ENCODE measurements at places on chromosomes 11 and 22. TPM values are rescaled to one million over a fixed set of nuclear protein-coding genes. Genes with fewer than 3 reads are reported as not detected.

- peak; percentile 66 for DNase-seq
These were observed 607.3 kb upstream of the CADM1 start for GRCh38 chr11:116111546-116111945.

CARNS1 gene
- total RNA-seq = 0.27 TPM

GRCh38 chr11:84922212-84922805, 704.8 kb downstream of the DLG2 start:
- no peak for DNase-seq

GRCh38 chr11:121802542-121802941, 313.5 kb downstream of the BLID start:
- no peak for DNase-seq

PTPN5 gene
- not detected for total RNA-seq

GRCh38 chr11:35714882-35715627, 52.5 kb downstream of the TRIM44 start:
- no peak for DNase-seq

DNA sequence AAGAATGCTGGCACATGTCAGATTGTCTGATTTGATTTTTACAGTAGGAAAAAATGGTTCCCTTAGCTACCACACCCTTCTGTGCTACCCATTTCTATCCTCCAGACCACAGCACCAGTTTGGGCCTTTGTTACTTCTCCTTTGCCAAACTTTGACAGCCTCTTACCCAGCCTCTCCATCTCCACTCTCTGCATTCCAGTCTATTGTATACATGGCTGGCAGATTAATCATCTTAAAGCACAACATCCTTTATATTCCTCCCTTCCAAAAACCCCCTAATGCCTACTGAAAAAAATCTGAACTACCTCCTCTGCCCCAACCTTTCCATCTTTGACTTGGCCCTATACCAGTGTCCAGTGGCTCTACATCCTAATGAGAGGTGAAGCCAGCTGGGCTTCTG, 10.8 kb upstream of the PANX1 start:
- DNase-seq = no peak

DNA sequence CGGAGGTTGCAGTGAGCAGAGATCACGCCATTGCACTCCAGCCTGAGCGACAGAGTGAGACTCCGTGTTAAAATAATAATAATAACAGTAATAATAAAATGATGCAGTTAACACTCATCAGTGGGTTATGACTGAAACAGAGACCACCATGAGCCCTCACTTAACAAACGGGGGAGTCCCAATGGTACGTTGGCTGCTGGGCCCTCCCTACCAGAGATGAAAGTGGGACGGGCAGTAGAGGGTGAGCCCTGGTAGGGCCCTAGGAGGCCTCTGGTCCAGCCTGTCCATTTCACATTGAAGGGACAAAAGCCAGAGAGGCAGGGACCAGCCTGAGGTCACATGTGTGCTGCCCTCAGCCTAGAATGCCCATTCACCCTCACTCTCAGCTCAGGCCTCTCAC, 13.7 kb upstream of the KIAA0930 start:
- no peak for DNase-seq

KDM4E gene
- total RNA-seq = not detected

DNA sequence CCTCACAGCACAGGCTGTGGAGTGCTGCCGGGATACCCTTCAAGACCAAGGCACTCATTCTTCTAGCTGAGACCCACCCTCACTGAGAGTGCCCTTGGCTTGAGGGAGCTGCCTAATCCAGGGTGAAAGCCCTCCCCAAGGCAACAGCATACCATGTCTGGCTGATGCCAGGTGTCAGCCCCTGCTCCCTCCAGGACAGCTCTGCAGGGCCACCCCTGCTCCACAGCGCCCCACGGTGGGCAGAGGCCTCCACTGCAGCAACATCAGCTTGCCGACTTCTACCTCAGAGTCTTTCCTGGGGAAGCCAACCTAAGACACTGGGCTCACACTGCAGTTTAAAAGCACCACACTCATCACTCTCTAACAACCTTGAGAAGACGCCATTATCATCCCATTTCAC, 29.0 kb downstream of the TTLL1 start:
- no peak for DNase-seq

DNA sequence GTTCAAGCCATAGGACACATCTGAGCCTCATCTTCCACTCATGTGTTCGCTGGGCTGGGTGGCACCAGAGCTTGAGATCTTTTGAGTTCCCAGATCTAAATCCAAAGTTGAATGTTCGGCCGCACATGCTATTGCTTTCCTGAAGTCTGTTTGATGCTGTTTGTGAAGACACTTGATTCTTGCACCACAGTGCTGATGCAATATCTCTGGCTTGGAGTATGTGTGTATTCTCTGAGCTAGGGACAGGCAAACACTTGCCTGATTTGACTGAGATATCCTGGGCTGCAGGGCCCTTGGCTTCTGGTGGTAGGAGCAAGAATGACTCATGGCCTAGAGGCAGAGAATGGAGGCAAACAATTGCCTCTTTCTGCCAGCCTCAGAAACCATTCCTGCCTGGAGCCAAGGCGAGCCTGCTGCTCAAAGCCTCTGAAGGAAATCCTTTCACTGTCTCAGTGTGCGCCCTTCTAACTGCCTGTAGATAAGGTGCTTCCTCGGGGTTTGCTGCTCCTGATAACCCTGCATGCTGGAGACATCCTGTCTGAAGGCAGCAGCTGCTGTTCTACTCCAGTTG, 73.0 kb downstream of the CYB5R2 start:
- DNase-seq = no peak

DNA sequence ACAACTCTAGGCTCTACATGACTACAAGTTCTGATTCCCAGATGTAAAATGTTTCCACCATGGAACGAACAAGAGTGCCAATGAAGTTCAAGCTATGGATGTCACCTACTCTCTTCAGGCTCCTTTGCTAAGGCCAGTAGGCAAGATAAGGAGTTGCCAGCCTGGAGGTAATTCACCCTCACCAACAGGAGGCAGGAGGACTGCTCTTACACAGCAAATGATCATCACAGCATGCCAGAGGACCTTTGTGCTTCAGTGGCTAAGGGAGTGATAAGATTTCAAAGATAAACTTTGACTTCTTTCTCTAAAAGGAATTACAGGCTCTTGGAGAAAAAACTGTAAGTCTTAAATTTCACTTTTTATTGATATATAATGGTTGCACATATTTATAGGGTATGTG, 54.1 kb upstream of the SLC36A4 start:
- DNase-seq = no peak

KCNE3 gene
- not detected for total RNA-seq

DNA sequence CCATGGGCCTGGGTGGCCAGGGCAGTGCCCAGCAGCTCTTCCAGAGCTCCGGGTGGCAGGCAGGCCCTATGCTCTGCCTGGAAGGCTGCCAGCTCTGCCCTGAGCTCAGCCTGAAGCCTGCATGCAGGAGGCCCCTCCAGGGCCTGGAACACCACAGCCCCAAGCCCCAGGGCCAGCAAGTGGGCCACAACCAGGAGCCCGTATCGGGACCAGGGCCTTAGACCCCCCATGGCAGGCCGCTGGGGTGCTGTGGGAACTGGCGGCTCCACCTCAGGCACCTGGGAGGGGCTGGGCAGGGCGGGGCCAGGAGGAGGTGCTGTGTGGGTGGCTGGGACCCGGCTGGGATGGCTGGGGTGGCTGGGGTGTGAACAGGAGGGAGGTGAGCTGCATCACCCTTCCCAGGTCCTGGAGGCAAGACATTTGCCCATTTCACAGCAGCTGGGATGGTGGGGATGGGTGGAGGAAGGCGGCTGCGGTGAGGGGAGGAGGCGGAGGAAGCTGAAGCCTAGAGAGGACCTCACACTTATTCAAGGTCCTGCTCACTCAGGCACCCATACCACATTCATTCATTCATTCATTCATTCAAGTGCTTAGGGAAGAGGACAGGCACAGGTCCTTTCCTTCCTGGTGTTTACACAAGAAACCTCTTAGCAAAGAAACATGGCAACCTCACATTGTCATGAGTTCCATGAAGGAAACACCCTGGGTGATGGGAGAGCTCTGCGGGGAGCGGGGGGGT, at the start of gene KCNK7:
Gene KCNK7 (minus strand): TSS at position 258 of the 739 bp plus-strand sequence. CDS start 28 bp downstream, at position 230.
- no peak for DNase-seq

- DNase-seq = no peak
These were observed 16.8 kb downstream of the HSPA8 start for GRCh38 chr11:123045101-123045500.

DNA sequence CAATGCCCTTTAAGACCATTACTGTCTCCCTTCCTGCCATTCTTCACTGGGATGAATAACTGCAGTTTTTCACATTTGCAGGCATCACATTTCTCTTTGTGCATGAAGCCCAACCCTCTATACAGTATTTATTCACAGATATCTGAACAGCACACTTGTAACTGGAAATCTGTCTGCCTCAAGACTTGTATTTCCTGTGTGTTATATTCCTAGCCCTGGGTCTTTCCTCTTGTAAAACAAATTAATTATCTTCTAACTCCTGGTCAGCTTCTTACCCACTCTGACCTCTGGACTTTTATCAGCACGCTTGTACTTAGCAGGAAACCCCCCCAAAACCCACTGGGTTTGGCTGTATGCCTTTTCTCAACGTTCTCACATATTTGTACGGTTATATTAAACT, 2.0 kb downstream of the CSRP3 start:
- no peak for DNase-seq

CBLIF gene
- not detected for total RNA-seq

UFD1 gene
- 72.5 TPM for total RNA-seq

DNA sequence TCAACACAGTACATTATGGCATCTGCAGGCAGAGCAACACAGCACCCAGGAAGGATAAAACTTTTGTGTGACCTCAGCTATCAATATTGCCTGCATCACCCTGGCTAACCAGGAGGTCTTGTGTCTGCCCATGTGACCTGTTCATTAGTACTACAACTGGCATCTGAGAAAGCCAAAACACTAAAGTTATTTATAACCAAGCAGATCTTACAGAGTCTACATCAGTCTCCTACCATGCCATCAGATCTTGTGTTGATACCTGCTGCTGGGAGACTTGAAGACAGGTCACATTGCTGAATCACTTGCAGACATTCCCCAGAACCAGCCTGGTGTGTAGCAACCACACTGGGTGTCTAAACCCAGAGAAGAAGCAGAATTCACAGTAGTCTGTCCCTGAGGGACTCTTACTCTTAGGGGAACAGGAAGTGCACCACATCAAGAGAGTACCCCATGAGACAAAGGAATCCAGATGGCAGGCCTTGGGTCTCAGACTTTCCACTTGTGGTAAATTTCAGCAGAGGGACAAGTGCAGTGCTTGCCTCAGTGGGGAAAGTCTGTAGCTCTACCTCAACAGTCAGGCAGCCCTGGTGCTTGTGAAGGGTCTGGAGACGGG, 7.0 kb downstream of the OR9G1 start:
- no peak for DNase-seq

OR51B4 gene
- total RNA-seq = not detected

OR10D3 gene
- not detected for total RNA-seq

TEX54 gene
- total RNA-seq = not detected

GRCh38 chr11:68010090-68011041, at the start of gene ALDH3B1:
TSS of gene ALDH3B1 (plus strand) at chr11:68010327. CDS start at chr11:68015298, 4,971 bp downstream.
- DNase-seq = peak; percentile 96

RHOD gene
- 9.4 TPM for total RNA-seq

GRCh38 chr11:70174547-70175235, 28.4 kb upstream of the FADD start:
- DNase-seq = no peak

DNA sequence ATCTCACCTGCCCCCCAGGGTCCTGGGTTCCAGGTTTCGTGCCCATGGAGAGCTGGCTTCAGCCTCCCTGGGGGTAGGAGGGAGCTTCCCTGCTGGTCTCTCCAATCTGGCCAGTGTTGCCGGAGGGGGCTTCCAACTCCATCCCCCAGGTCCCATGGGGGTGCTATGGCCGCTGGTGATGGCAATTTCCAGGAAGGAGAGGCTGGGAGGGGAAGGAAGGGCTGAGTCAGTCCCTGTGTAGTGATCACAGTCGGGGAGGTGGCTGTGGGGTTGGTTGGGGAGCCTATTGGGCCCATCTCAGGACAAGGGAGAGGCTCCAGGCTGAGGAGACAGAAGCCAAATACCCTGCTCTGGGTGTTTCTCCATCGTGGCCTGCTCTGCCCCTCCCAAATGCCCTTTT, 5.7 kb upstream of the CDC42EP2 start:
- no peak for DNase-seq

DNA sequence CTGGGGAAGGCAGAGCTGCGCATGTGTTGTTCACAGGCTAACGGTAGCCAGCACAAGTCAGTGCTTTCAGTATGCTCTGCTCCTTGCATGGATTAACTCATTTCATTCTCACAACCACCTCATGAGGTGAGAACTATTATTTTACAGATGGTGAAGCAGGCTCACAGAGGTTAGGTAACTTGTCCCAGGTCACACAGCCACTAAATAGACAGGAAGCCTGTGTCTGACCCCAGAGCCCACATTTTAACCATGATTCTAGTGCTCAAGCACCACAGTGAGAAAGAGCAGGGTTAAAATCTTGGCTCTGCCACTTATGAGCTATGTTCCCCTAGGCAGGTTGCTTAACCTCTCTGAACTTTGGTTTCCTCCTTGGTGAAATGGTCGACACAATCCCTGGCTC, 6.2 kb upstream of the SNX15 start:
- DNase-seq = no peak

DNA sequence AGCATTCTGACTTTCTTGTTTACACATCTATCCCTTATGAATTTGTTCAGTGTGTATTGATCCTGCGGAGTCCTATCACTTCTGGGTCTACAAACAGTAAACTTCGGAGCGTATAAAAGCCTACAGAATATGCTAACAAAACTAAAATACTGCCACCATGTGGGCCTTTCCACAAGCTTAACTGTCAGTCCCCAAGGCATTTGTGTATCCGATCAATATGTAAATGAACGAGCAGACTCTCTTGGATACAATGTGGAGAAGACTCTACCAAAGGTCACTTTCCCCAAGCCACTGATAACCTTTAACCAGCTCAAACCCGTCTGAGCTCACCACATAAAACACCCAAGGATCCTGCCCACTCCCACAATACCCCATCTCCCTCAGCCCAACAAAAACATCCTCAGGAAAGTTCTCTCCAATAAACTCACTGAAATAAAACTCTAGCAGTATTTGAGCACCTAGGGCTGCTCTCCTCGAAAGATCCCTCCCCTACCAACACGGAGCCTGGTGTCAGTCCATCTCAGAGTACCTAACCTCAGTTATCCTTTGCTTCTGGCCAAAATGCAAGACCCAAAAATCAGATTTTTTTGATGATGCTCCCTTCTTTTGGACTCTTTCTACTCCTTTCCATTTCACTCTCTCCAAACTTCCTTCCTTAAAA, 17.8 kb downstream of the ADA2 start:
- no peak for DNase-seq

DNA sequence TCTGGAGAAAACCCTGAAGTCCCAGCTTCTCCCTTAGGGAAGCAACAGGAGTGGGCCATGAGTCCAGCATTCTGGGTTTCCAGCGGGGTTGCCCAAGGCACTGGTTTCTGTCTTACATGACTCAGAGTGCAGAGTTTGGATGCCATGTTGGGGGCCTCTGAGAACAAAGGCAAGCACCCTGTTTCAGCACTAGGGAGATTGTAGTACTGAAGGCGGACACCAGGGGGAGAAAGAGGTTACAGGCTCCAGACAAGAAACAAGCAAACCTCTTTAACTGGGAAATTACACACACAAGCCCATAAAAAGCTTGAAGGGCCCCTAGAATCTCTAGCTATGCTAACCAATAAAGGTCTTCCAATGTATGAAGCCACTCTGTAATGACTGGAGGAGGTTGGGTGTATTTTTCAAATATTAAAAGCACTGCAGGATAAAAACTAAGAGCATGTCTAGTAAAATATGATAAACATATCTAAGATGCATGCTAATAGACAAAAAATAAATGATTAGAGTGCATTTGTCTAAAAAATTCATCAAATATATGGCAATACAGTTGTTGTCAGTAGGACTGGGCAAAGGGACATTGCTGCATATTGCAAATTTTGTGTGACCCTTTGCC, 7.1 kb downstream of the MS4A6E start:
- peak; percentile 88 for DNase-seq

CDCA5 gene
- 7.1 TPM for total RNA-seq

TRIM5 gene
- 41.7 TPM for total RNA-seq
